ENCODE measurements at places on chromosomes 6 and 20.

GRCh38 chr6:160172704-160173103, 51.1 kb downstream of the SLC22A1 start:
- DNase-seq, result no peak

- DNase-seq, result no peak
Measured at GRCh38 chr6:156645097-156645496, 132.1 kb upstream of the ARID1B start.

DNA sequence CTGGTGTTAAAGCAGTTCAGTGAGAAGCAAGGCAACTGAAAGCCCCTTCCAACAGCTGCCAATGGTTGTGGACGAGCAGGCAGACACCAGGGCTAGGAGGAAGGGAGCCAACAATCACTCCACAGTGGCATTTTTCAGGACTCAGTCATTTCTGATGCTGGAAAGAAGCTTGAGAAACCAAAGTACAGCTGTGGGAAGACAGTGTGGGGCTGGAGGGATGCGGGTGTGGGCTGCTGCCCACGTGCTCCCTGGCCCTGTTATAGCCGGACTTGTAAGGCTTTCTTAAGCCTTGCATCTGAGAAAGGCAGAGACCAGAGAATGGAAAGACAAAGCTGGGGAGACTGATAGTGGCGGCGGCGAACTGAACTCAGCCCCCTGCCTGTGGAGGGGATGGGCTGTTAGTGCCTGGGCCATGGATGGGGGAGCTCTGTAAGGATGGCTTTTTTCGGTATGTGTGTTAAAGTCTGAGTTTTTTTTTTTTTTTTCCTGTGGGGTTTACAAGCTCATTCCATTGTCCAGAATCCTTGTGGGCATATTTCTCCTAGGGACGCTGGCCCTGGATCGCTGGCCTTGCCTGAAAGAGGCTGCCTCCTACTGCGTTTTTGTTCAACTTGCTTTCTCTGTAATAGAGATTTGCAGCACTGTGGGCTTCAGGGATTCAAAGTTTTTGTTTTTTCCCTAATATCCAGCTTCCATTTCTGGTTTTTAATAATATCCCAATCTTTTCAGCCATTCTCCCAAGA, 91.7 kb downstream of the GJA10 start:
- no peak for DNase-seq

DNA sequence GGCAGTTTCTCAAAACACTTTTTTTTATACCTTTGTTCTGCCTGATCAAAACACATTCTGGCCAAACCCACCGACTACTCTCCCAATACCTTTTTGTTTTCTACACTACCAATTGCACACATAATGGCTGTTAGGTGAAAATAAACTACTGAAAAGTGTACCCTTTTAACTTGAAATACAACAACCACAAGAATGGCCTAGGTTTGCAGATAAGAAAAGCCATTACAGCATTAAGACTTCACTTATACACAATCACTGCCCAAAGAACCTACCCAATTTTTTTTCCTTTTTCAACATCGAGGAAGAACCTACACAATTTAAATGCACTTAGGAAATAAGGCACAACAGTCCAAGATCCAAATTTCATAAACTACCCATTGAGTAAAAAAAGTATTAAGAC, 1.8 kb downstream of the SEC63 start:
- no peak for DNase-seq

- DNase-seq, result no peak
Measured at GRCh38 chr20:1377341-1377871, 15.4 kb downstream of the FKBP1A start.

GRCh38 chr20:53707371-53708055, 113.9 kb upstream of the ZNF217 start:
- no peak for DNase-seq

DNA sequence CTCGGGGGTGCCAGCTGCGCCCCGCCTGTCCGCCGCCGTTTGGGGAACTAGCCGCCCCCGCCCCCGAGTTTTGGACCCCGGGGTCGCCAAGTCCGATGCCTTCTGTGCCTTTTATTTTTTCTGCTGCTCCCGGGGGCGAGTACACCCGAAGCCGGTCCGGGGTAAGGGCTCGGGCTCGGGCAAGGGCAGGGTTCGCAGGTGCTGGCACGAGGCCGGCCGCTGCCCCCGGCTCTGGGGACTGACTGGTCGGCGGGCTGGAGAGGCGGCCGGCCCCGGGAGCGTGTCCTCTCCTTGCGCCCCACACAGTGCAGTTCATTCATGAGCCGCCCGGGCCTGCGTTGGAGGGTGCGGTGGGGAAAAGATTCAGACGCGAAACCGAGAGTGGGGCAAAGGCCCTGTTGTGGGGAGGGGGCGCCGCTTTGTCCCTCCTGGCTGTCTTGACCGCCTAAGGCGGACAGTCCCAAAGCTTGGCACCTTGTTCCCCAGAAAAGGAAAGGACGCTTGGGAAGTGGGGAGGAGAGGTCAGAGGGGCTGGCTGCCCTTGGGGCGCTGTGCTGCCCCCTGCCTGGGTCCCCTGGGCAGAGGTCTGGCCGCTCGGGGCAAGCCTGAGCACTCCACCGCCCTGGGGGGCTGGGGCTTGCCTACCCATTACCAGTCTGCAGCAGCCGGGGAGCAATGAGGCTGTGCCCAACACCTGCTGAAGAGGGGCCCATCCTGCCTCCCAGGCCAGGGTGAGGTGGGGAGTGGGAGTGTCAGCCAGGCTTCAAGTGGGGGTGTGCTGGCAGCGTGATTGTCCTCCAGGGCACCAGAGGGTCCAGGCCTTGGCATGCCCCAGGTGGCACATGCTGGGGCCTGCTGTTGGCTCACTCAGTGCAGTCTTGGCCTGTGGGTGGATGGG, 915 bp downstream of the TMEM63B start:
- peak; percentile 80 for DNase-seq

GRCh38 chr20:48822879-48823385, 4.9 kb downstream of the PREX1 start:
- no peak for DNase-seq

DNA sequence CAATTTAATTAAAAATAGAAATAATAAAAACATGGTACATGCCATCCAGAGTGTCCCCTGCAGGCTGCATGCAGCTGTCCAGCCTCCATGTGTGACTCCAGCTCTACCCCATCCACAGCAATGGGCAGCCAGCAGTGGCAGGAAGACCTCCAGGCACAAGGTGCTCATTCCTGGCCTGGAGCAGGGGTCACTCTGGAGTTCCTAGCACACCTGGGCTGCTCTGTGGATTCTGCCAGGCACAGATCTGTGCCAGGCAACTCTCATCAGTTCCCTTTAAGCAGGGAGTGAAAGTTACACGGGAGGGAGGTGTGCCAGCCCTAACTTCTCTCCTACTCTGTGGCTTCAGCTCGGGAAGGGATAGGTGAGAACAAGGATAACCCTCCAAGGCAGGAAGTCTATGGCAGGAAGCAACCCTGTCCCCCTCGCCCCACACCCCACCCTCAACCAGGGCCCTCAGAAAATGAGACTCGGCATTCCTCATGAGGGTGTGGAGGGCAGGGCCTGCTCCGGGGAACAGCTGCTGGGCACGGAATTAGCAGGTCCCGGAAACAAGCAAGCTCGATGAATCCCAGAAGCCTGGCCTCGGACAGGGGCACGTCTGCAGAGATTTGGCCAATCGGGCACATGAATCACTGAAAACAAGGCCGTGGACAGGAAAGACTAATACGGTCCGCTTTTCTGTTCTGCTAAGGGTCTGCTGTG, 10.0 kb downstream of the JPH2 start:
- peak; percentile 83 for DNase-seq

DNA sequence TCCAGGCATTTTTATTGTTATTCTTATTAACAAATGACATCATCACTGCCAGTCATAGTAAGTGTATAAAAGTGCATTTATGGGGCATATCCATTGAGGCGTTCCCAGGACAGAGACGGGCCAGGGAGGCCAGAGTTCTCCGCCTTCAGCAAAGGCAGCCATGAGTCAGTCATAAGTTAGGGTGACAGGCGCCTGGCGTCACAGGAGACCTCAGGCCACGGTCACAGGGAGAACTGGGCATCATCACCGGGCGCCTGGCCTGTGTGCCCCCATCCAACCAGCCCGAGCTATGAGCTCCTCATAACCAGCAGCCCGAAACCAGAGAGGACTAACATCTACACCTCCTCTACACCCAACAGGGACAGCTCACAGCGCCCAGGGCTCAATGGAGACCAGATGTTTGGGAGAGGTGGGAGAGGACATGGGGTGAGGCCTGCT, 259.2 kb downstream of the DLL1 start:
- DNase-seq, result peak; percentile 54

GRCh38 chr20:25097498-25097897, 15.6 kb upstream of the VSX1 start:
- DNase-seq, result no peak

- no peak for DNase-seq
Measured at GRCh38 chr6:90343576-90343975, 46.9 kb upstream of the BACH2 start.

DNA sequence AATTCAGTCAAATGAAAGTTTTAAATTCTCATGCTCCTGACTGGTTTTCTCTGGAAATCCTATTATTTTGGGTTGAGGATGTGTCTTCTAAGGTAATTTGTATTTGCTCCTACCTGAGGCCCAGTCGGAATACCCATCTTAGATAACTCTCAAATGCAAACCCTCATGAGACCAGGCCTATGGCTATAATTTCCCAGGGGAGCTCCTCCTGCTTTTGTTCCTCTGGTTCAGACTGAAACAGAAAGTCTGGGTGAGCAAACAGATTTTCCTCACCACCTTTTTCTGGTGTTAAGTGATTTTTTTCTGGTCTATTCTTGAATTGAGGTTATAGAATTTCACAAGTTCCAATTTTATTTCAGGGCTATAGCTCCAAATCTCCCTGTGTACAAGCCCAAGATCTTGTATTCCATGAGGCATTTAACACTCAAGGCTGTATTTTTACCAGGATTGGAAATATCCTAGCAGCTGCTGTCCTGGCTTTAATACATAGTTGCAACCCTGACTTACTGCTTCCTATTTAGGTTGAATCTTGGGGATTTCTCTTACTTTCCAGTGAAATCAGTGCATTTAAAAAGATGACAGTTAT, 169.1 kb upstream of the PTCHD4 start:
- no peak for DNase-seq

- no peak for DNase-seq
Measured at GRCh38 chr6:2980465-2980855, 9.1 kb upstream of the SERPINB6 start.

DNA sequence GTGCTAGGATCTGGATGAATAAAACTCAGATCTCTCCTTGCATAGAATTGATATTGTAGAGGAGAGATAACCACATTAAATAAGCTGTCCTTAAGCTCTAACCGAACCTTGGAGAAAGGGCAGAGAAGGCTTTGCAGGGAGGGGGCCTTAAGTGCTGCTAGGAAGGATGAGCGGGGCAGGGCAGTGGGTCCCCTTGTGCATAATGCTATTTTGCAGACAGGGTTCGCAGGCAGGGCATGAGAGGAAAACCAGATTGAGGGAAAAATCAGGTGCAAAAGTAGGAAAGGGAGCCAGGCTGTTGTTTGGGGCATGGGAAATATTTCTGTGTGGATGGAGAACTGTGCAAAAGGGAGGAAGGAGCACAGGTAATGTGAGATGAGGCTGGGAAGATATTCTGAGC, 383.0 kb upstream of the JARID2 start:
- no peak for DNase-seq

GRCh38 chr6:156598071-156598854, 178.9 kb upstream of the ARID1B start:
- no peak for DNase-seq

DNA sequence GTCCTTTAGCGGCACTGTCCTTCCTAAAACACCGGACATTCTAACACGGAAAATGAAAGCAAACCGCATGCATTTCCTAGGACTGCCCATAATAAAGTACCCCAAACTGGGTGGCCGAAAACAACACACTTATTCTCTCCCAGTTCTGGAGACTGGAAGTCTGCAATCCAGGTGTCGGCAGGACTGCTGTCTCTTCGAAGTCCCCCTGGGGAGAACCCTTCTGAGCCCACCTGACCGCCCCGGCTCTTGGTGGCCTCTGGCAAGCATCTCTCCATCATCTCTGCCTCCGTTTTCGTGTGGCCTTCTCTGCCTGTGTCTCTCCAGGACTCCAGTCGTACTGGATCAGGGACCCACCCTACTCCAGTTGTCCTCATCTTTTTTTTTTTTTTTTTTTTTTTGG, 55.4 kb downstream of the SYNJ2 start:
- no peak for DNase-seq

All from coronary artery (tissue), 2 donors.